ENCODE measurements at places on chromosomes 7 and 10.
A peak's percentile ranks its signal among the peaks of the same experiment; 100 is the strongest.

- no peak for DNase-seq
Observed at GRCh38 chr10:24822590-24822989, 98.9 kb upstream of the ARHGAP21 start.

- no peak for DNase-seq
Observed at GRCh38 chr10:128318913-128319312, 192.7 kb upstream of the MKI67 start.

DNA sequence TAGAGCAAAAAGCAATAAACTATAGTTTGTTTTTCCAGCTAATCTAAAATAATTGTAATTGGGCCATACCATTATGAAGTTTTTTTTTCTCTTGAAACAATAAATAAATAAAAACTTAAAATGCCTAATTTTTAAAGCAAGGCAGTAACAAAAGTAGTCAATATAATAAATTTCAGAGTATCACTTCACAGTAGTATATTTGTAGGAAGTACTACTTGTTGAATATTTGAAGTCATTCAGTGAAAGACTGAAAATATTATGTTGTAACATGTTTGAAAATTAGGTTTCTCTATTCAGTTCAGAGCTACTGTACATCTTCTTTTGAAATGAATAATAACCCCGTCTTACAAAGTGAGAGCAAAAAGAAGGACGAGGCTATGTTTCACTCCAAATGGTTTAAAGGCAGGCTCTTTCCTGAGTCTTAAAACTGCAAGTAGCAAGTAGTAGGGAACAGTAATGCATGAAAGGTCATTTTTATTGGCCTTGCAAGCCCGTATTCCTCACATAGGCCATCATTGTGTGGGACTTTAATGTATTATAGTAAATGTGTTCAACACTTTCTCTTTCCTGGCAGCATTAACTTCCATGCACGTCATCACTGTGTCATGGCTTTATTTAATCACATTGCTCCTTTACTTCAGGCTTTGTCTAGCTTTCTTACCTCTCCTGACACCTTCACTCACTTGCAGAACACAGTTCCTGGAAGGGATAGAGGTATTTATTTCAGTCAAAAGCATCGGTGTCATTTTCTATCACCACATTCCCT is 141.4 kb downstream of the VTI1A start:
- no peak for DNase-seq

GRCh38 chr7:7962851-7963250 is 5.7 kb upstream of the GLCCI1 start:
- DNase-seq = no peak

DNA sequence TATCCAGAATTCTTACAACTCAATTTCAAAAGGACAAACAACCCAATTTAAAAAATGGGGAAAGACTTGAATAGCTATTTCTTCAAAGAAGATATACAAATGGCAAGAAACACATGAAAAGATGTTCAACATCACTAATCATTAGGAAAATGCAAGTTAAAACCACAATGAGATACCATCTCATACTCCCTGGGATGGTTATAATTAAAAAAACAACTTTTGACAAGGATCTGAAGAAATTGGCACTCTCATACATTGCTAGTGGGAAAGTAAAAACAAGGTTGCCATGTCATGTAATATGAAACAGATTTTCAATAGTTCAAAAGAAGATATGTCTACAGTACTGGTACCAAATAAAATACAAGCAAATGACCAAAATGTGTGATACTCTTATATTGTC is 9.0 kb downstream of the OAT start:
- no peak for DNase-seq

- DNase-seq = no peak
Observed at GRCh38 chr10:3756360-3756740, 28.7 kb downstream of the KLF6 start.

GRCh38 chr7:71682181-71682580 is 550.2 kb downstream of the GALNT17 start:
- DNase-seq = no peak

GRCh38 chr10:35237766-35238512 is 98.4 kb upstream of the CCNY start:
- no peak for DNase-seq

GRCh38 chr7:542713-543500 is 23.3 kb upstream of the PDGFA start:
- peak; percentile 76 for DNase-seq

- DNase-seq = no peak
Observed at GRCh38 chr7:121510858-121511482, 114.9 kb upstream of the FAM3C start.

DNA sequence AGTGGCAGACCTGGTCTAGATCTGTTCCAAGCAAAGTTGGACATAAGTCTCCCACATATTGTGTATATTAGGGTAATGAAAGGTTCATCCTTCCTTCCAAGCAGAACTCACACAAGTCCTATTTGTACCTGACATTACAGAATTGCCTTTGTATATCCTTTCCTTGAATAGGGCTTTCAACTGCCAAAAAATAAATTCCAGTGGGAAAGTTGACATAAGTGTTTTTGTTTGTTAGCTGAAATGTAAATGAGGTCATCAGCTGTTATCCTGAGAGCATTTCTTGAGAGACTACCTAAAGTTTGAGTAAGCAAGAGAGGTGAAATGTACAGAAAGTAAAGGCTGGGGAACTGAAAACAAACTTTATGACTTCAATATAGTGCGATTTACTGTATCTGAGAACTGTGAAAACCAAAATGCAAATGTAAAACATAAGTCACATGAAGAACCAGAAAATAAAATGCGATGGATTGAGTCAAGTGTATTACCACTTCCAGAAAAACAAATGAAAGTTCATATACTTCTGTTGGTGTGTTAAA is 527.3 kb upstream of the SEMA3D start:
- no peak for DNase-seq

DNA sequence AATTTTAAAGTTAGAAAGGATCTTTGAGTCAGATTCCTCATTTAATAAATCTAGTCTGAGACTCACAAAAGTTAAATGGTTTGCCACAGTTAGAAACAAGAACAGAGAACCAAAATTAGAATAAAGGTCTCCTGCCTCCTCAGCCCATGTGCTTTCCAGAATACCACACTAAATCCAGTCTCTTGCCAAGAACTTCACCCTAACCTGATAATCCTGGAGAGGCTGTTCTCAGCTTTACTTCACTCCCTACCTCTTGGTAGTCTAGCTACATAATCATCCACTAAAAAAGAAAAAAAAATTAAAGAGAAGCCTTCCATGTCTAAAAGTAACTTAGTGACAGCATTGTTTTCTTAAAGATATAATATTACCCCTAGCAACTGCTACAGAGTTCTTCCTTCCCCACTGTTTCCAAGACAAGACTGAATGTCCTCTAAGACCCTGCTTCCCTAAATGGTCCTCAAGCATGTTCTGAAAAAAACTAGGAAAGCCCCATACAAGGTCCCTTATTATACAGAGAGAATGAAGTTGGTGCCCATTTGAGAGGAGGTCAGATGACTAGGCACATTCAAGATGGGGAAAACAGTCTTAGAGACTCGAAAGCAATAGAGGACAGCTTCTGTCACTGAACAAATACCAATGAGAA is 56.8 kb downstream of the ZNF438 start:
- DNase-seq = no peak

DNA sequence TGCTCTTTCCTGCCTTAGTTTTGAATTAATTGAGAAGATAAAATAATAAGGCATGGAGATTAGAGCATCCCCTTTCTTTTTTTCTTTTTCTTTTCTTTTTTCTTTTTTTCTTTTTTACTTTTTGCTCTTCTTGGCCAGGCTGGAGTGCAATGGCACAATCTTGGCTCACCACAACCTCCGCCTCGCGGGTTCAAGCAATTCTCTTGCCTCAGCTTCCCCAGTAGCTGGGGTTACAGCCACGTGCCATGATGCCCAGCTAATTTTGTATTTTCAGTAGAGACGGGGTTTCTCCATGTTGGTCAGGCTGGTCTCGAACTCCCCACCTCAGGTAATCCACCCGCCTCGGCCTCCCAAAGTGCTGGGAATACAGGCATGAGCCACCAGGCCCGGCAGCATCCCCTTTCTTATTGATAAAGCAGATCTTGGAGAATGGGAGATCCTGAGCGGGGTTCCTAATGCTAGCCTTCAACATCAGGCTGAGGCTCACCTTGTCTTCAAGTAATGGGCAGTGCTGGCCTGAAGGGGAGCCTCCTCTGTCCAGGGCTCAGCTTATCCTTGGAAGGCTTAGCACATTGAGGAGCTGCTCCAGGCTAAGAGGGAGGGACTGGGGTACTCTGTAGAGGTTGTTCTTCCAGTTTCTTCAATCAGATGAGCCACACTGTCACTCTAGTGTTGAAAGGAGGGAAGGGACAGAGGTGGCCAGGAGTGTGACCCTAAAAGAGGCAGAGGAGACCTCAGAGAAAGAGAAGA is 27.9 kb downstream of the GSTO2 start:
- DNase-seq = no peak

- DNase-seq = no peak
Observed at GRCh38 chr10:547591-548081, 141.8 kb downstream of the DIP2C start.

GRCh38 chr10:17660921-17661320 is 17.0 kb downstream of the STAM start:
- peak; percentile 93 for DNase-seq

GRCh38 chr7:107599262-107599661 is 19.2 kb downstream of the BCAP29 start:
- DNase-seq = no peak

DNA sequence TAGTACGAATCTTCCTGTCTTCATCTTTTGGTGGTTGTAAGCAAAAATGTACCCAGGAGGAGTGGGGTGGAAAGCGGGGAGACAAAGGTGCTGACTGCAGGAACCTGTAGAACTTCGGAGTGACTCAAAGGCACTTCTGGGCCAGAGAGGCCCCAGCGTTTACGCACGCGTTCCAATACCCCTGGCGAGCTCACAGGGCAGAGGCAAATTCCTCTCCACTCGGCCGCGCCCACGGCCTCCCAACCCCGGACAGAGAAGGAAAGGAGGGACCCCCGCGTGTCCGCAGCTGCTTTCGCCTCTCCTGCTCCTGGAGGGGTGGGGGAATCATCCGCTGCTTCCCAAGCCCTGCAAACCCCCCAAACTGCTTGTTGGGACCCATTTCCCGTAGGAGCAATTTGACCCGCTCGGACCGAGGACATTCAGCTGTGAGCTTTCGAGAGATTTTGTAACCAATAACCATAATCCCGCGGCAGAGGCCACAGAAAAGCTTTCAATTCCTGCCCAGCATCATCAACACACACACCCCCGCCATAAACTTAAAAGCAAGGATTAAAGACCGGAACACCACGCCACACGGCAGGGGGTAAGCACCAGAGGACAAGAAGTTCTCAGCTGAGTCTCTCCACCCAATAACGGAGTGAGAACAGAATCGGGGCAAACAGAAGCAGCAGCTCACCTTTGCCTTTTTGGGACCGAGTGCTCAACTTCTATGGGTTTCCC is 2.3 kb downstream of the IGF2BP3 start:
- no peak for DNase-seq

DNA sequence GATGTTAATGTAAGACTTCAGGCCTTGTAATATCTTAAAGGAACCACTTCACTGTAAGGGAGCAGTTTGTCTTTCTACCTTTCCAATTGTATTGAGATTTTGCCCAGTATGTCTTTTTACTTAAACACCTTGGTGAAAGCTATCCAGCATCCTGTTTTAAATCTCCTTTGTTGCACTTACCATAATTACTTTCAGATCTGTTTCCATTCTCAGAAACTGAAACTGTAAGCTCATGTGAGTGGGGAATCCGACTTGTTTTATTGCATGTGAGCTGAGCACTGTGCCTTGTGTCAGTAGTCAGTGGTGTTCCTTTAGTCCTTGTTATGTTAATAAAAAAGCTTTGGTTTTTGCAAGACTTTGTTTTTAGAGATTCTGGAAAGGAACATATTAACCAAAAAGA is 42.2 kb downstream of the BMPR1A start:
- DNase-seq = no peak

DNA sequence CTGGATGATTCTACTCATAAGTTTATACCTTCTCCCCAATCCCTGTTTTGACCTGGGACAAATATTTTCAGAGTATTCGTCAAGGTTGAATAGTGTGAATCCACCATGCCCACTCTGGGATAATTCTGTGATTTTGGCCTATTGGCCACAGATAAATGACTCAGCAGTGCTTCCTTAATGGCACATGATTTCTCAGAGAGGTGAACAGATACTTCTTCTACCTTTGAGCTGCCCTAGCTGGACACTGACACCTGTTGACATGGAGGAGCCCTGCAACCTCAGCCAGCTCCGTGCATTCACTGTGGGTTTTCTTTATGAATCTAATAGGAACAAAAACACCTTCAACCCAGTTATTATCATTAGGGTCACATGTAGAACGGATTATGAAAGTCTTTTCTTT is 40.9 kb upstream of the HPS1 start:
- DNase-seq = no peak

DNA sequence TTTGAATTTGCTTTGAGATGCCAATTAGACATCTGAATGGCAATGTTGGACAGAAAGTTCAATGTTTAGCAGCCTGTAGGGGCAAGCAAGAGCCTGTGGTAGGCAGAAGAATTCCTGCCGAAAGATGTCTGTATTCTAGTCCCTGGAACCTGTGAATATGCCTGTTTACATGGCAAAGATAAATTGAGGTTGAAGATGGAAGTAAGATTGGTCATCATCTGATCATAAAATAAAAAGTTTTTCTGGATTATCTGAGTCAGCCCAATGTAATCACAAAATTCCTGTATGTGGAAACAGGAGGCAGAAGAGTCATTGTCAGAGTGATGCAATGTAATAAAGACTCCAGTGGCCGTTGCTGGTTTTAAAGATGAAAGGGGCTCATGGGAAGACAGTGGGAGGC is 430.5 kb downstream of the MDFIC start:
- no peak for DNase-seq

DNA sequence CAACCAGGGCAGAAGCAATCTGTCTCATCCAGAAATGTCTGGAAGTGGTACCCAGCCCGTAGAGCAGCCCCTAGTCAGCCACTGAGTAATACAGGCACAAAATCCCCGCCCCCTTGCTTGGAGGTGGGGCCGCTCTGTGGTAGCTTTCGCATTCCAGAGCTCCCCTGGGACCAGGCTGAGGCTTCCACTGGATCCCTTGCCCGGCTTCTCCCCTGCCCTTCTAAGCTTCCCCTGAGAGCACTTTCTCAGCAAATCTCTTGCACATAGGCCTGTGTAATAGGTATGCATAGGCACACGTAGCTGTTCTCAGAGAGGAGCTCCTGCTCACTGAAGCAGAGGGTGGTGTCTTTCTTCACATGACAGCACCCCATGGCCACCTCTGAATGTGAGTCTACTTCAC is 144.2 kb downstream of the BMS1 start:
- DNase-seq = peak; percentile 6

- DNase-seq = no peak
Observed at GRCh38 chr7:41148521-41148951, 554.4 kb downstream of the INHBA start.

Measured in retinal pigment epithelial cell (primary cell).